ENCODE measurements at places on chromosomes 11 and 22.

- no peak for DNase-seq
Observed at GRCh38 chr22:46220921-46221320, 29.2 kb downstream of the CDPF1 start.

DNA sequence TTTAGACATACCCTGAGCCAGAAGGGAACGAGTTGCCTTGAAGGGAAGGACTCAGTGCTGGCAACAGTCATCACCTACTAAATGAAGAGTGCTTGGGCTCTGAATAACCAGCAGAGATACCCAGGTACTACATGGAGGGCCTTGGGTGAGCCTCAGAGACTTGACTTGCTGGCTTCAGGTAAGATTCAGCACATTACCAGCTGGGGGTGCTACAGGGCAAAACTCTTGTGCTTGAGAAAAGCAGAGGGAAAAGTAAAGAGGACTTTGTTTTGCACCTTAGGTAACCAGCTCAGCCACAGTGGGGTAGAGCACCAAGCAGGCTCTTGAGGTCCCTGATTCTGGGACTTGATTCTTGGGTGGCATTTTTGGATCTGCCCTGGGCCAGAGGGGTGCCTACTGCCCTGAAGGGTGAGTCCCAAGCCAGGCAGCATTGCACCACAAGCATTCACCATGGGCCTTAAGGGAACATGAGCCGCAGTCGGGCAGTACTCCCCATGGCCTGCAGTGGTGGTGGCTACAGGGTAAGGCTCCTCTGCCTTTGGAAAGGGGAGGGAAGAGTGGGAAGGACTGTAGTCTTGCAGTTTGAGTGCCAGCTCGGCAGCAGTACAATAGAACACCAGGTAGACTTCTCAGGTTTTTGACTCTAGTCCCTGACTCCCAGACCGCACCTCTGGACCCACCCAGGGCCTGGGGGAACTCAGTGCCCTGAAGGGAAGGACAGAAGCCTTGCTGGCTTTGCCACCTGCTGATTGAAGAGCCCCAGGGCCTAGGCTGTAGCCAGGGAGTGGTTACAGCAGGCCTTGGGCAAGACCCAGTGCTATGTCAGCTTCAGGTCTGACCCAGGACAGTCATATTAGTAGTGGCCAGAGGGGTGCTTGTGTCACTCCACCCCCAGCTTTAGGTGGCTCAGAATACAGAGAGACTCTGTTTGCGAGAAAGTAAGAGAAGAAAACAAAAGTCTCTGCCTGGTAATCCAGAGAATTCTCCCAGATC, 22.7 kb upstream of the PLEKHA7 start:
- DNase-seq: no peak

DNA sequence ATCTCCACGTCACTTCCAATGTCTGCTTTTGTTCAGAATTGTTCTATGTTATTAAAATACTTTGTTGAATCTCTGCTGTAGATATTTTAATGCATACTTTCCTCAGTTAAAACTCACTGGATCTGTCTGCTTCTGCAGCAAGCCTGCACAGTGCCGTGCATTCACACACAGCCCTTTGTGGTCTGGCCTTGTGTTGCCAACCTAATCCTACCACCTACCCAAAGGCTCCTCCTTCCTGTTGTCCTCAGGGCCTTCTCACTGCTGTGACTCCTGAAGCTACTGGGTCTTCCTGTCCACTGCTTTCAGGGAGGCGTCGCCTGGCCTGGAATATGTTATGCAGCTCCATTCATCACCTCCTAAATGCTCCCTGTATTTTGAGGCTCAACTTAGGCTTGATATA, 67.0 kb downstream of the PPP6R3 start:
- DNase-seq: no peak

DNA sequence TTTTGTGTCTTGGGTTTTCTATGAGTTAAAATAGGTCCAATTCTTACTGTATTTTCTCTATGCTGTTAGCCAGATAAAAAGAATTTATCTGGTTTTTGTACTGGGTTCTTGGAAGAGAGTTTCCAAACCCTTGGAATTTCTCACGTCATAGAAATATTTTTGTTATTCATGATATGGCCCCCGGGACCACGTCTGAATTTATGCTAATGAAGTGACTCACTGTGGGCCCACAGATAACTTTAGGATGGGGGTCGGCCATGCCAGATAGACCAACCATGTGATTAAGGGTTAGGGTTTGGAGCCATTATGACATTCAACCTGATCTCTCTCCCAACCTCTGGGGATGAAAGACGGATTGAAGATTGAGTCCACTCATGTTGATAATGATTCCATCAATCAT, 35.6 kb upstream of the DDI1 start:
- no peak for DNase-seq

- no peak for DNase-seq
Observed at GRCh38 chr11:31404614-31405013, 35.0 kb downstream of the DNAJC24 start.

- DNase-seq: no peak
Observed at GRCh38 chr11:2265396-2265795, 5.0 kb downstream of the ASCL2 start.

- no peak for DNase-seq
Observed at GRCh38 chr22:46428602-46429324, 93.2 kb downstream of the TRMU start.

Data from activated effector memory CD4-positive, alpha-beta T cell treated with Interleukin-2 at 50 U/mL for 16 hours (primary cell).